Activated effector memory CD4-positive, alpha-beta T cell treated with anti-CD3 and anti-CD28 coated beads, Interleukin-2, amount 50 U/mL, for 16 hours (primary cell): ENCODE measurements at places on chromosomes 7 and 10.

GRCh38 chr10:77710759-77711682 lies 73.4 kb upstream of the KCNMA1 start:
- DNase-seq = peak; percentile 89

DNA sequence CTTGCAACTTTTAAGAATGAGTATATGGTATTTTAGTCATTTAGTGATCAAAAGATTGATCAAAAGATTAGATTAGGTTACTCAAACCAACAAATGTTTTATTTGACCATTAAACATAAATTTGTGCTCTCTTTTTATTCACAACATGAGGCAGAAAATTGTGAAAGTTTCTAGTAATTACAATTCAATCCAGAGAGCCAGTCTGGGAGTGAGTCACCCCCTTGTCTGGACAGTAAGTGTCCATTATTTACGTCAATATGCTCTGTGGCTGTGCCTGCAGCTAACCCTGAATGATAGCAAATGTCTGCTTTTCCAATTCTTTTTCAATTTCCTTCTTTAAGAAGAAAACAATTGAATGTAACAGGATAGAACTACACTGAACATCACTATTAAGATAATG lies 27.9 kb downstream of the GNG11 start:
- DNase-seq = no peak

- DNase-seq = no peak
These were observed 685.7 kb upstream of the IGFBP3 start for GRCh38 chr7:46606761-46607160.

- DNase-seq = no peak
These were observed 700.7 kb downstream of the AUTS2 start for GRCh38 chr7:70298780-70299471.

GRCh38 chr10:72081210-72081609 lies 7.1 kb downstream of the SPOCK2 start:
- DNase-seq = peak; percentile 61

- no peak for DNase-seq
These were observed 295.6 kb downstream of the PTPRN2 start for GRCh38 chr7:158291998-158292397.
